ENCODE measurements at places on chromosomes 6 and 20.
A peak's percentile ranks its signal among the peaks of the same experiment; 100 is the strongest.

DNA sequence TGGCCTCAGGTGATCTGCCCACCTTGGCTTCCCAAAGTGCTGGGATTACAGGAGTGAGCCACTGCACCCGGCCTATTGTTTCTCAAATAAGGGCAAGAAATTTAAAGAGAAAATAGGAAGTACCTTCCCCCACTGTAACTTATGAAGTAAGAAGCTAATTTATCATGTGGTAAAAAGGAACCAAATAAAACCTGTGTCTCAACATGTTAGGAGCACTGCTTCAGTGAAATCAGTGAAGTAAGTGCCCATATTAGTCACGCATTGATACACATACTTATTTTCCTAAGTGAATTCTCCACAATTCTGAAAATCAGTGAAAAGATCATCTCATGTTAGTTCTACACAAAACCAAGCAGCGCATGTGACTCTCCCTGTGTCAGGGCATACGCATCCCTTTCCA is 14.2 kb upstream of the LPA start:
- no peak for DNase-seq

DNA sequence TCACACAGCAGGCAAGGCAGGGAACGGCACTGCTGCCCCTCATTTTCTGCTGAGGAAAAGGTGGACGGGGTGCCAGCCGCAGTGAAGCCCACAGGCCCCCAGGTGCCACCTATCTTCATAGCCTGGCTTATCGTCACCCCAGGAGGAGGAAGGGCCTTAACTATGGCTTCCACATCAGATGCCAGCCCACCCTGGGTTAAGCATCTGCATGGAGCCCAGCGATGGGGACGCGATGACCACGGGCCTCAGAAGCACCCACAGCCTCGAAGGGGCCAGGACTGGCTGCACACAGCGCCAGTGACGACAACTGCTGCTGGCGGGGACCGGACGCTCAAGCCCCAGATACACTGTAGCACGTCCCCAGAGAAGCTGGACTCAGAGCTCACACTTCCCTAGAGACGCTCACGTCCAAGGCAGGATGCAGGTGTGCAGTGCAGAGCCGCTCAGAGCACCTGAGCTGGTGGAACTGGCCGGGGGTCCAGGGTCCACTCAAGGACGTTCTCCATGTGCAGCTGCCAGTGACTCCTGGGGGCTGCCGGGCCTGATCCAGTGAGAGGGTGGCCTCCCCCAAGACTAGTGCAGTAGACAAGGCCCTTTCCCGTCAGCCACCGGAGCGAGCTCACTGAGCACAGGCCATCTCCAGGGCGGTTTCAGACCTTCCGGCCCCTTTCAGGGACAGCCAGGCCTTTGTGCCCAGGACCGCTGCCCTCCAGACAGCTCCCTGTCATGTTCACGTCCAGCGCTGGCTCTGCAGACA is 83.0 kb downstream of the YTHDF1 start:
- no peak for DNase-seq

DNA sequence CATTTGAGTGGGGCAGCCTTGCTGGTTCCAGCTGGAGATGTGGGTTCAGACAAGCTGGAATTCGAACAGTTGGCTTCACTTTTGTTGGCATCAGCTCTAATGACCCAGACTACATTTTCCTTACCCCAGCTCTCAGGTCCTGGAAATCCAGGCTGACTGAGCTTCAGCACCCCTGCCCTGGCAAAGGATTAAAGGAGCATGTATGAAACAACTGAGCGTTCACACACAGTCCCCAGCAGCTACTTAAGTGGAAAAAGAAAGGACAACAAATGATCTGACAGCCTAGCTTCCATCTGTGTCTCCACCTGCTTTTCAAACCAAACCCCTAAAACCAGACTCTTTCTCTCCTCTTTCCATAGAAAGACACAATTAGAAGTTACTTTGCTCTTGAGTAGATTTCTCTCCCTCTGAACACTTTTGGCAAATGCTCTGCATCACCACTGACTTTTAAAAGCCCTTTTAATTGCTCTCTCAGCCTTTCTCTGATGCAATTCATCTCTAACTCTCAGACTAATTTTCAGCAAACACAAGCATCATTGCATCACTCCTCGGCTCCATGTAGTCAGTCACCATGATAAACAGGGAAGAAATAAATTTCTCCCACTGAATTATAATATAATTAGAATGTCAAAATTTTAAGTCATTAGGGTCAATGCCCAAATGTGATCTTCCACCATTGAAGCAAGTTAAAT is 28.1 kb downstream of the ROS1 start:
- peak; percentile 8 for DNase-seq

- no peak for DNase-seq
These were observed 377.0 kb upstream of the NOX3 start for GRCh38 chr6:155832596-155832995.

DNA sequence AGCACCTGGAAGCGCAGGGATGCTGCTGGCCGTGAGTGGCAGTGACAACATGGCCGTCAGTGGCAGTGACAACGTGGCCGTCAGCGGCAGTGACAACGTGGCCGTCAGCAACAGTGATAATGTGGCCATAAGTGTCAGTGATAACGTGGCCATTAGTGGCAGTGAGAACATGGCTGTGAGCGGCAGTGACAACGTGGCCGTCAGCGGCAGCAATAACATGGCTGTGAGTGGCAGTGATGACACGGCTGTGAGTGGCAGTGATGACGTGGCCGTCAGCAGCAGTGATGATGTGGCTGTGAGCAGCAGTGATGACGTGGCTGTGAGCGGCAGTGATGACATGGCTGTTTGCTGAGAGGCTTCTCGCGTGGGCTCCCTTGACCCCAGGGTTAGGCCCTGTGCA is 169.8 kb downstream of the ERMARD start:
- DNase-seq = no peak

DNA sequence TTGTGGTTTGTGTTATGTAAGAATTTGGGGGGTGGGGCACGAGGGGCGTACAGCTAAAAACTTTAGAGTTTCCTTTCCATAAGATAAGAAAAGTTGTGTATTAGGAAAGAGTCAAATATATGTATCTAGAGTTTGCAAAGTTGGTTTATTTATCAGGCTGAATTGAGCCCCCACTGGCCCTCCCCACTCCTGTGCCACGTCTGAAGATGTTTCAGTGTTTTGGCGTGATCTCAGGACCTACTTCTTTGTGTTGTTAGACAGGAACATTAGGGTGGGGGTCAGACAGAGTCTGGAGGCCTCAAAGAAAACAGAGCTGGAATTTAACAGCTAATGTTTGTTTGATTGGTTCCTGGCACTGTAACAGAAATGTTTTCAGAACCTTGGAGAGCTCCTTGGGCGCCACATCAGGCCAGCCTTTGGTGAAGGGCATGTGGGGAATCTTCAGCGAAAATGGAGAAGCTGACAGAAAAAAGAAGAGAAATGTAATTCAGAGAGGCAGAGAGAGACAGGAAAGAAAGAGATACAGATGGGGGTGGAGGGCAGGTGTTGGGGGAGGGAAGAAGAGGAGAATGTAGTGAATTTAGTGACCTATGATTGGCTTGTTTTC is 674 bp downstream of the NRSN1 start:
- DNase-seq = peak; percentile 37

DNA sequence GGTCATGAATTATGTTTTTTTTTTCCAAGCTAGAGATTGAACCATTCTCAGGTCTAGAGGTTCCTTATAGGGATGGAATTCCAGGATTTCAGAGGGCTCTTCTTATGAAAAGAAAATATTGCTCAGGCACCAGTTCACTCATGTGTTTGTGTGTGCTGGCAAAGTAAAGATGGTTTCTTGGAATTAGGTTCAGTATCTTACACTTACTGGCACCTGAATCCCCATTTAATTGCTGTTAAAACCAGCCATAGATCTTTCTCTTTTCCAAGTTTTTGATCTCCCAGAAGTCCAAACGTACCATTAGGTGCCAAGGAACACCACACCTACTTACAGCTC is 508.4 kb downstream of the CDH26 start:
- DNase-seq = no peak

DNA sequence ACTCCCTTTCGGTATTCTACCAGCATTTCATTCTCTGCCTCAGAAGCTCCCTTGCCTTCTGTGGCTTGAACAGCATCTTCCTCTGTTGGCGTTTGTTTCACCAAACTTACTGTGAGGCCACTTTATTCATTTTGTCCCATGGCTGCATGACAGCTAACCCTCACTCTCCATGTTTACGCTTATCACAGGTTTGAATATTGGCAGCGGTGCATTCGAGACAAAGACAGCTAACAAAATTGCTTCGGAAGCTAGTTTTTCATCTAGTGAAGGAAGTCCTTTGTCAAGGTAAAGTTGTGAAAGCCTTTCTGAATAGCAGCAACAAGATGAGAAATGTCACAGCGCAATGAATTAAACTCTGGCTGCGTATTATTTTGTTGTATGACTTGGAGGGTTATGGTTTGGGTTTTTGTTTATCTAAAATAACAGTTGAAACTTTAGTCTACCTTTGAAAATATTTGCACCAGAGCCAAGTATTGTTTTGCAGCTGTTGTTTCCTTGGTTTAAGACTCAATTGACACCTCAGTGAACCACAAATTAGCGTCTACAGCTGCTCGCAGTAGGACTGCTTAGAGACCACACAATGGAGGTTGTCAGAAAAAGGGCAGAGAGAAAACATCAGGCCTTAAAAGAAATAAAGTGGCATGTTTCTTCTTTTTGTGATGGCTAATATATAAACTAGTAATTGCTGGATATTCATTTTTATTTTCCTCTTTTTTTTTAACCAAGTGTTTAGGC is 70.4 kb upstream of the XRN2 start:
- DNase-seq = no peak

DNA sequence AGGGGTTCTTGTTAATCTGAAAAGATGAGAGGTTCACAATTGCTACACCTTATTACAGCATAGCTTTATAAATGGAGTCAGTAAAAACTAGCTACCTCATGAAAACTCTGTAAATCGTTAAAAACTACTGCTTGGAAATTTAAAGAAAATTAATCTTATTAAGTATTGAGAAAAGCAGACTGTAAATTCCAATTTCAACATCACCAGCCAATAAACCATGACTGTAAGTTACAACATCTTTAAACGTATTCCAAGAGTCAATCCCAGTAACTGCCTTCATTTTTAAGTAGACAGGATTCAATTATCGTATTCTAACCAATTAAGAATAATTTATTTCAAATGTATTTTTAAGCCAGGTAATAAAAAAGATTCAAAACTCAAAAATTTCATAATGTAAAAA is 70.3 kb downstream of the ATG5 start:
- DNase-seq = no peak

DNA sequence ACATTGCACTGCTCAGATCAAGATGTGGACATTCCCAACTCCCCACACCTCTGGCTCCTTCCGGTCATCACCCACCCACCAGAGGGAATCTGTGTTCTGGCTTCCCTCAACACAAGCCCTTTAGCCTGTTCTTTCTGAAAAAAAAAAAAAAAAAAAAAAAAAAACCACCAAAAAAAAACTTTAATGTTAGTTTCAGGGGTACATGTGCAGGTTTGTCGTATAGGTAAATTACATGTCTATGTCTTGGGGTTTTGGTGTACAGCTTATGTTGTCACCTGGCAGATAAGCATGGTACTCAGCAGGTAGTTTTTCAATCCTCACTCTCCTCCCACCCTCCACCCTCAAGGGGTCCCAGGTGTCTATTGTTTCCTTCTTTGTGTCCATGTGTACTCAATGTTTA is 135.8 kb upstream of the FOXA2 start:
- DNase-seq = no peak

DNA sequence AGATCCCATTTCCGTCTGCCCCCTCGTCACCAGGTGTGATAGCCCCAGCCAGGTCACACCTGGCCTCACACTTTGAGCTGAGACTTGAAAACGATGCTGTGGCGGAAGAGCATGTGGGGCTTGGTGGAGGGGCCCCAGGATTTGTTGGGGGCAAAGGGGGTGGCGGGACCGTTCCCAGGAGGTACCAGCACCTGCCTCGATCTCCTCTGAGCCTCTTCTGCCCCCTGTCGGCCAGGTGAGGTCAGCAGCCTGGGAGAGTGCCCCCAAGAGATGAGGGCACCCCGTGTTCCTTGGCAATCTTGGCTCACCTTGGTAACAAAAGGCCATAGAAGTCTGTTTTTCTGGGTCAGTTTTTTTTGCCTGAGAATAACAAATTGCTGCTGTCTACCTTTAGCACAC is 25.4 kb downstream of the SPATA2 start:
- DNase-seq = no peak

- DNase-seq = peak; percentile 73
These were observed 22.5 kb downstream of the MOCS3 start for GRCh38 chr20:50980851-50981713.

GRCh38 chr6:120273411-120273810 is 923.9 kb upstream of the MAN1A1 start:
- no peak for DNase-seq

GRCh38 chr20:15814911-15815310 is 758.3 kb downstream of the KIF16B start:
- peak; percentile 20 for DNase-seq

DNA sequence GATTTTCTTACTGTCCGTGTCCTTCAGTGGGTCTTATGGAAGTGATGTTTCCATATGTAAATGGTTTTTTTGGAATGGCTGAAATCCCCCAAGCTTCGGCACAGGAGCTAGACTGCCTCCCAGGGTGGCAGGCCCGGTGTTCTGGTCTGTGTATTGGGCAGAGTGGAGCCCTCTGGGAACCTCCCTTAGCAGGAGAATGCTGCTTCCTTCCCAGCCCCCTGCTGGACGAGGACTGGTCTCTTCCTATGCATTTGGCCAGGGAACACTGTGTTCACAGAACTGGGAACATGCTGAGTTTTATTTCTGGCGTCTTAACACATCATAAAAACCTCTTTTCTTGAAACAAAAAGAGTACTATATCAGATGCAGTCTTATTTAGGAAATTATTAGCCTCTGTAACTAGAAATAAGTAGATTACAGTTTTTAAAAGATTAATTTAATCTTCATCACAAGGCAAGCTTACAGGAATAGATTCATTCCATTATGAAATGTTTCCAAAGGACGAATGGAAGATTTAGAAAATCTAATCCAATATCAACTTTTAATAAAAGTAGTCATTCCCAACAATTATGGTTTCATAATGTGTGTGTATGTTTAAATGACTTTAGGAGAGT is 56.6 kb downstream of the SYTL3 start:
- DNase-seq = peak; percentile 74

GRCh38 chr6:4059115-4059777 is 19.7 kb downstream of the FAM217A start:
- peak; percentile 83 for DNase-seq

- DNase-seq = peak; percentile 17
These were observed 46.7 kb downstream of the MARCKS start for GRCh38 chr6:113903666-113904330.

- DNase-seq = peak; percentile 35
These were observed 130.5 kb downstream of the WDR27 start for GRCh38 chr6:169571123-169571962.

GRCh38 chr6:122825163-122825562 is 36.1 kb downstream of the SMPDL3A start:
- no peak for DNase-seq

DNA sequence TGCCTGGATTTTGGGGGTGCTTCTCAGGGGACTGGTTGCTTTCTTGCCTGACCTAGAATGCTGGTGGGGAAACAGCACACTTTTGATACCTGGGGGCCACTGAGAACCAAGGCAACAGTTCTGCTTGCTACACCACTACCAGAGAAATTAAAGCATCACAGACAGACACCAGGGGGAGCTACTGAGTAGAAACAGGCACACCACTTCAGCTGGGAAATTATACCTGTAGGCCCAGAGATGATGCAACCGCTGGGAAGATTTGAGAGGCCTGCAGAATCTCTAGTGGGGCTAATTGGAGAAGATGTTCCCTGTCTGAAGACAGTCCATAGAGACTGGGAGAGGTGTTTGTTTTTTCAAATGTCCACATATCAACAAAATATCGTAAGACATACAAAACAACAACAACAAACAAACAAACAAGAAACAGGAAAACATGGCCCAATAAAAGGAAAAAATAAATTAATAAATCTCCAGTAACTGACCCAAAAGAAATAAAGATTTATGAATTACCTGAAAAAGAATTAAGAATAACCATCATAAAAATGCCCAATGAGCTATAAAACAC is 129.4 kb upstream of the RIN2 start:
- peak; percentile 69 for DNase-seq

- no peak for DNase-seq
These were observed 620.2 kb downstream of the QKI start for GRCh38 chr6:164034602-164035140.
